ENCODE measurements at places on chromosomes 3 and 15.

DNA sequence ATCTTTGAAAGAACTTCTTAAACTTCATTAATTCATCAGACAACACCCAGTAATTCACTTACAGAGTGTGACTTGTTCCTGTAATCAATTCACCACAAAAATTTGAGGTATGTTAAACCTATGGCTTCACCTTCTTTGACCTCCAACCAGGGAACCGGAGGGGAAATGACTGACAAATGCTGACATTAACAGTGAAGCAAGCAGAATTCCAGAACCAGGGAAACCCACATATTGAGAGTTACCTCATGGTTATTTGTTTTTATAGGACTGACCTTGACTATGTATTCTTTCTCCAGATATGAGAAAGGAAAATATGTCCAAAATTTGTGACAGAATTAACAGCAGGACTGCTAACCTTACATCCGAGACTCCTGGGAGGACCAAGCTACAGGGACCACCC, 2.7 kb downstream of the P3H2 start:
- DNase-seq = no peak

DNA sequence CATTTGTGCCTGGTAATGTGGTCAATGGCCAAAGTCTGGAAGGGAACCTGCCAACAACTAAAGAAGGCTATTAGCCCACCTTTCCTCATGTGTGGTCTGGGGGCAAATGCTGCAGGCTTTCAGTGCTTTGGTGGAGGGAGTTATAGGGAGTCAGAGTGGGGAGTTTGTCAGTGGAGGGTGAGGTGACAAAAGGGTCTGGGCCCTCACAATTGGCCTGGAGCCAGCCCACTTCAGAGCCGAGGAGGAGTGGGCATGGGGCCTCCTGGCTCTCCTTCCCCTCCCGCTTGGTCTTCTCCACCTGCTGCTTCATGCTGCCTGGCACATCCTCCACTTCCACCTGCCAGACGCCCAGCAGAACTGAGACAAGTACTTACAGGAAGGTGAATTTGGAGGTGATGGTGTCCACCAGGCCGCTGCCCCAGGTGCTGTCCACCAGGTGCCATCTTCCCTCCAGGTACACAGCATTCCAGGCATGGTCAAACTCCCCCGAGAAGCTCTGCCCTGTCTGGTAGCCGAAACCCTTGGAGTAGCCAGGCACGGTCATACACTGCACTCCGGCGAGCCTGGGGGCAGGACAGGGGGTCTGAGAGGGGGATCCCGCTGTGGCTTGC, 40.9 kb downstream of the KY start:
- DNase-seq = no peak

GRCh38 chr15:101266787-101267186, 10.5 kb downstream of the SELENOS start:
- DNase-seq = no peak

DNA sequence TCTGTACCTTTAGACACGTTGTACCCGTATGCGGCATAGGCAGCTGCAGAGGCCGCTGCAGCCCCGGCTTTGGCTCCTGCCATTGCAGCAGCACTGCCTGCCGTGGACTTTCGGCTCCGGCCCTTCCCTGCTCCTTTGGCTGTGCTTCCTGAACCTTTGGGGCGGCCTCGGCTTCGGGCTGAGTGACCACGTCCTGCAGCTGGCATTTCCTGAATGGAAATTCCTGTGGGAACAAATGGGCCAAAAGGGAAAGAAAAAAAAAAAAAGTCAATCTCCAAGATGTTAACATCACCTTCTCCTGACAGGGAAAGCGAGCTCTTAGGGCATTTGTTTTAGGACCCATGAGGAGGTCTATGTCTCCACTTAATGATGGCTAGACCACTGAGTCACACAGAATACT, 29.6 kb downstream of the CHAC1 start:
- no peak for DNase-seq

- DNase-seq = peak; percentile 34
Measured at GRCh38 chr15:79834495-79834894, 62.3 kb downstream of the MTHFS start.

GRCh38 chr3:99541181-99541580, 97.2 kb upstream of the COL8A1 start:
- no peak for DNase-seq

DNA sequence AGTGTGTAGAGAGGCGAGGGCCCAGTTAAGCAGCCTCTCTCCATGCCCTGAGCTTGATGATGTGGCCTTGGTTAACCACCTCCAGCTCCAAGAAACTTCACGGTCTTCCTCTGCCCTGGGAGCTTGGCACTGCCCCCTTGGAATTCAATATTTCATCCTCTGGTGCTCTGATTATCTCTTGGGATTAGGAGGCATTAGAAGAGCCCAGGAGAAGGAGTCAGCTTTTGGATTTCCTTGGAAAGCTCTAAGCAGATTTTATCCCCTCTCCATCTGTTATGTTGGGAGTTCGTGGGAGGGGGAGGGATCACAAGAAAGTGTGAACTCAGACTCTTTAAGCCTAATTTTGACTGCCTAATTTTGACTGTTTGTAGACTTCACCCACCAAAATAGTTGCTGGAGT, 132.7 kb upstream of the AGBL1 start:
- DNase-seq = no peak

DNA sequence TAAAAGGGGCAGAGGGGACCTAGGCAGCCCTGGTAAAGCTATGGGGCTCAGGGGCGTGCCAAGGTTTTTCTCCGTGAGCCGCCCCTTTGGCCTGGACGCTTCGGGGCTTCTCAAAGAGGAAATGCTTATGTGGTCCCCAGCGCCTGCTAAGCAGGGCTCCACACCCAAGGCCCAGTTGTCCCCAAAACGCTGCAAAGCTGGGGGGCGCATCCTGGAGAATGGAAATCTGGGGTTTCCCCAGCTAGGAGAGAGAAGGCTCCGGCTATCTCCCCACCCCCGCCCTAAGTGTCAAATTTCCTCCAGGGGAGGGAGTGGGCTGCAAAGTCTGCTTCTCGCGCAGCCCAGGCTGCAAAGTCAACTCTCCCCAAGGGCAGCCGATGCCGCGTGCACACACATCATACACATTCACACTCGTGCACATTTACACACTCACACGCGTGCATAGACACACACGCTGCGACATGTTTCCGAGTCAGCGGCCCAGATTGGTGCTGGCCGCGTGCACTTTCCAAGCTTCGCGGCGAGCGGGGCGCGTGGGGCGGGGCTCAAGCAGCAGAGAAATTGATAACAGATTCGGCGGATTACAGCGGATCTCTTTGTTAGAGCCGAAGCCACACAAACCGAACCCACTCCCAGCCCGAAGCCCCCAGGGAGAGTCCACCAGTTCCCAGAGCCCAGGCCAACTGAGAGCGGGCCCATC, 4.5 kb downstream of the WNT5A start:
- DNase-seq = no peak

DNA sequence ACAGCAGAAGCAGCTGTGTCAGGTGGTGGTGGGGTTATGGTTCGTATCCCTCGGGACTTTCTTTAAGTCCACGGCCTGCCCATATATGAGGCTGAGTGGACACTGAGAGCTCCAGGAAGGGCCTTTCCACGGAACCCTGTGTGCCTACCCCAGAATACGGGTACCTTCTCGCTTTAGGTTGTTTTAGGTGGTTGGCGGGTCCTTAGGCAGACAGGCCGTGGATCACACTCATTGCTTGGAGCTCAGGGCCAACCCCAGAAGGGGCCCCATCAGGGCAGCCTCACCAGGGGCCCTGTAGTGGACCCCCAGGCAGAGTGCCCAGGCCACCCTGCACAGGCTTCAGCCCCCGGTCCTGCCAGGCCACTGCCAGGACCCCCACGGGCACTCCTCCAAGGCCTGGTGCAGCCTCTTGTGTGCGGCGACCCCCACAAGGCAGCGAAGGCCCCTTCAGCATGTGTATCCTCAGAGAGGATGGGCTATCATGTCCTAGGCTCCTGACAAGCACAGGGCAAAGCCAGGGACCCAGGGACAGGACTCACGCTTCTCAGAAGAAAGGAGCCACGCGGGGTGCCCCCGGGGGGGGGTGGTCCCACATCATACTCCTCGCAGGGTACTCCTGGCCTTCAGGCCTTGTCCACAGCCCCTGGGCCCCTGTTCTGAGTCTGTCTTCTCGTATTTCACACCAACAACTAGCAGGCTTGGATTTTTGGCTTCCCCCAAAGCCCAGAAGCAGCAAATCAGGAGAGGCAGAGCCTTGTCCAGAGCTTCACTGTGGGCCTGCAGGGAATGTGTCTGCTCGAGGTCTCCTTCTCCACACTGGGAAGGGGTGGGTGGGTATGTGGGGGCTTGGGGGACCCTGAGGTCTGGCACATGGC, 93.4 kb downstream of the LRRK1 start:
- DNase-seq = no peak

GRCh38 chr3:12201813-12202212, 43.1 kb upstream of the TIMP4 start:
- DNase-seq = no peak

GRCh38 chr3:3851621-3852323, 52.5 kb downstream of the LRRN1 start:
- no peak for DNase-seq

GRCh38 chr15:80733460-80733859, 38.4 kb downstream of the ABHD17C start:
- DNase-seq = no peak

DNA sequence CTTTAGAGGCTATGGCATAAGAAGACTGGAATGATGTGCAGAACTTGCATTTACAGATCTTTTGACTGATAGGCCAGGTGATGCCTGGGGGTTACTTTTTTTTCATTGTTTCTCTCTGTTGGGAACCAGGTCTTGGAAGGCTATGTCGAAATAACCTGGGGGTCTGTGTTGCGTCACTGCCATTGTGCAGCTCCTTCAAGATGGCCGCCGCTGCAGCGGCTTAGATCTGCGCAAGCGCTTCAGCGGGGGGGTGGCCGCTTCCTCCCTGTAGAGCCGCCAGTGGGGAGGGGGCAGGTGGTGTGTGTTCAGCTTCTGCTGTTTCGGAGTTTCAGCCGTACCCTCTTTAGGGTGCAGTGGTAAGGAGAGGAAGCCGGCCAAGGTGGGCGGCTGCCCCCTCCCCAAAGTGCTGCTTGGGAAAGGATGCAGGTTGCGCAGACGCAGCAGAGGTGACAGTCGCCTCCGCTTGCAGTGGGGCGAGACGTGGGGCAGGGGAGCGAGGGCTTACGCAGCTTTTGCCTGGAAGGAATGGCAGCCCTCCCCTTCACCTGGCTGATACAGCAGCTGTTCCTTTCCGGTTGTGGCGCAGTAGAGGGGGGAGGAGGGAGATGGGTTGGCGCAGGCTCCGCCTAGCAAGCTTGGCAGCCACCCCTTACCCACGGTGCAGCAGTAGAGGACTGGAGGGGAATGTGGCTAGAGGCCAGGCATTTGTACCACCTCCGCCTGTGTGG, 1.5 kb downstream of the SNRPN start:
- DNase-seq = peak; percentile 62

DNA sequence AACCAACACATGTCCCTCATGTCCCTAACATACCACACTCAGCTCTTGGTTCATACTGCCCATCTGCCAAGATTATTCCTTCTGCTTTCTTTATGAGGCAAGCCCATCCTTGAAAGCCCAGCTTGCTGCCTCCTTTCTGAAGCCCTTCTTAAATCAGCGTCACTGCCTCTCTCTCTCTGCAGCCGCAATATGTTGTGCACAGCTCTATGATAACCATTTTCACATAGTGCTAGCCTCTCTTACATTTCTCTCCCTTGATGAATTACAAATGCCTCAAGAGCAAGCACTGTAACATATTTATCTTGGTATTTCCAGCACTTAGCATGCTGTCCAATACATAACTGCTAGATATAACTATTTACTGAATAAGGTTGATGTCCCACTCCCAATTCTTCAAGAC, 86.5 kb downstream of the TNIK start:
- no peak for DNase-seq

GRCh38 chr3:169058681-169059080, 604.8 kb downstream of the MECOM start:
- DNase-seq = no peak
